Spinal cord (tissue), 10 donors: ENCODE measurements at places on chromosomes 6 and 20. TPM values are rescaled to one million over a fixed set of nuclear protein-coding genes. Genes with fewer than 3 reads are reported as not detected.

DPPA5 gene
- polyA plus RNA-seq: not detected

TBXT gene
- not detected for polyA plus RNA-seq

LY86 gene
- 7.2 TPM for polyA plus RNA-seq

- no peak for DNase-seq
- H3K27me3 ChIP-seq: no peaks in the 10 kb centered on the region
- H3K4me1 ChIP-seq: no peaks in the 10 kb centered on the region
These were observed 27.1 kb downstream of the COL12A1 start for GRCh38 chr6:75178757-75179156.

DNA sequence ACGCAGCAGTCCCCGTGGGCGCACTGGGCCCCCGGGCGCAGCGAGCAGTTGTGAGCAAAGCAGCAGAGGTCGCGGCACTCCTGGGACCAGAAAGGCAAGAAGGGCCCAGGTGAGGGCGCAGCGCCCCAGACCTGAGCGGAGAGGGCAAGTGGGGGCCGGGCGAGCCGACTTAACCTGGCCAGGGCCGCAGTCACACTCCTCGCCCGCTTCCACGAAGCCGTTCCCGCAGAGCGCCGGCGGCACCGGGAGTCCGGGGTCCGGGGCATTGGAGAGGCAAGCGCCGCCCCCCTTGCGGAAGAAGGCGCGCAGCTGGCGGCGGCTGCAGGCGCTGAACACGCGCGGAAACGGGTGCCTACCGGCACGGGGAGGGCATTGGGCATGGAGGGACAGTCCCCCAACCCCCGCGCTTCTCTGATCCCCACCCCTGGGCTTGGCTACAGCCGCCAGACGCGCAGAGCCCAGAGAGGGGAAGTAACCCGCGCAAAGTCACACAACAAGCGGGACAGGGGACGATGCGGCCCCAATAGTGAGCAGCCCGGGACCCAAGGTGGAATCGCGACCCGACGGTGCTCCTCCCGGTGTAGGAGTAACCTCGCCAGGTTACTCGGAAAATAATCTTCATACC lies 9.2 kb downstream of the ADAM33 start:
- H3K27me3 ChIP-seq: peaks cover 52% of the 10 kb centered on the region
- peaks cover 4% of the 10 kb centered on the region for H3K36me3 ChIP-seq
- no peak for DNase-seq
- peaks cover 24% of the 10 kb centered on the region for H3K4me1 ChIP-seq
- H3K27ac ChIP-seq: no peak overlapping the region
- no peak overlapping the region for H3K4me3 ChIP-seq

- H3K4me3 ChIP-seq: no peak overlapping the region
- DNase-seq: no peak
- H3K27ac ChIP-seq: no peak overlapping the region
- peaks cover 84% of the 10 kb centered on the region for H3K36me3 ChIP-seq
These were observed 10.6 kb downstream of the MTCH1 start for GRCh38 chr6:36975231-36976006.

DNA sequence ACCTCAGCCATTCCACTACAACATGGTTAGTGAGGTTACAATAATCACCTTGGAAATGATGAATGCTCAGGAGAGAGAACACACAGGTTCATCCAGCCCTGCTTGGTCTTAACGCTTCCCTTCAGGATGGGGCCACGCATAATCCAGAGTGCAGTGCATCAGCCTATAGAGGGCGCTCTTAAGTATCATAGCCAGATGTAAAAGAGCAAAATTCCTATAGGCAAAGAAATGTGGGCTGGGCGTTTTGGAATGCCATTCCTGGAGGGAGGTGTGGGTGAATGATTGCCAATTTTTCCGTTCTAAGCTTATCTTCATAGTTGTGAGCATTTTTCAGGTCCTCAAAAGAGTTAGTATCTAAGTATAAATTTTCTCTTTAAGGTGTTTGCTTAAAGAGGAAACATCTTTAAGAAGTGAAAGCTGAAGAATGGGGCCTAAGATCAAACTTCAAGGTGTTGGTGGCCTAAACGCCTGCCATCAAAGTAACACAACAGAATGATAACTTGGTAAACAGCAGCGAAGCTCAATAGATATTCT lies 1.8 kb downstream of the RIPOR2 start:
- peaks cover 3% of the 10 kb centered on the region for H3K27me3 ChIP-seq
- no peak overlapping the region for H3K27ac ChIP-seq
- no peak for DNase-seq
- H3K4me3 ChIP-seq: no peak overlapping the region
- no peaks in the 10 kb centered on the region for H3K36me3 ChIP-seq

DNA sequence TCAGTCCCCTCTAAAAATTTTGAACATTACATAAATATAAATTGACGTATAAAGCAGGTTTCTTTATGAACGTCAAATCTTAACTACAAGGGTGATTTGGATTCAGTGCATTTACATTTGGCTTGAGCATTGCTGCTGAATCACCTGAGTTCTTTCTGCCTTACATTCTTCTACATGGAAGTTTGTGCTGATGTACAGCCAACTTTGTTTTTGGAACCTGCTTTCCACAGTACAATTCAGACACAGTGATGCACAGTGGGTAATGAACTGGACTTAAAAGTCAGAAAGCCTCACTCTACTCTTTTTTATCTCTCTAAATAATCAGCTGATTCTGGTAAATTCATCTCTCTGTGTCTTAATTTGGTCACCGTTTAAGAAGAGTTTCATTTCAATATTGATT lies 47.6 kb downstream of the RCAN2 start:
- no peaks in the 10 kb centered on the region for H3K36me3 ChIP-seq
- H3K4me1 ChIP-seq: no peaks in the 10 kb centered on the region
- no peaks in the 10 kb centered on the region for H3K27me3 ChIP-seq
- H3K4me3 ChIP-seq: no peak overlapping the region

DNA sequence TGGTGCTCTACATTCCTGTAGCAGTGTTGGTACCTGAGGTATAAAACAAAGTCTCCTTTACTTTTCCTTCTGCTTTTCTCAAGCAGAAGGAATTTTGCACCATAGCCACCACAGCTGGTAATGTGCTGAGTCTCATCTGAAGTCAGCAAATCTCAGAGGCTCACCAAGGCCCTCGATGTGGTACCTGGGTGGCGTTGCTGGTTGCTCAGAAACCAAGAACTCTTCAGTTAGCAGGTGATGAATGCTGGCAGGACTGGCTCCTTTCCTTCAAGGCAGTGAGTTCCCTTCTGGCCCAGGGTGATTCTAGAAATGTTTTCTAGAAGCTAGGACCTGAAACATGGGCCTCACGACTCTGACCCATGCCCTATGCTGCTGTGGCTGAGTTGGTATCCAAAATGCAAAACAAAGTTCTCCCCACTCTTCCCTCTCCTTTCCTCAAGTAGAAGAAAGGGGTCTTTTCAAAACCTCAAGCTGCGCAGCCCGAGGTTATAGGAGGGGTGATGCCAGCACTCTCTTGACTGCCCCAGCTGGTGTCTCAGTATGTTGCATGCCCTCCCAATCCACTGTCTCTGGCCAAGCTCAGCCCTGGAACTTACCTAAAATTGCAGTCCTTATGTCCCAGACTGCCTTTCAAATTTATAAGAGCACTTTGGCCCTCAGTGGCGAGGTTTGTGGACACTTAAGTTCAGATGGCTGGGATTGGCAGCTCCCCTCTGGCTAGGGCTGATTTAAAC lies 592.3 kb downstream of the FRK start:
- no peak for DNase-seq
- no peak overlapping the region for H3K27ac ChIP-seq
- H3K27me3 ChIP-seq: no peaks in the 10 kb centered on the region
- no peak overlapping the region for H3K4me3 ChIP-seq
- H3K4me1 ChIP-seq: no peaks in the 10 kb centered on the region
- no peaks in the 10 kb centered on the region for H3K36me3 ChIP-seq

DNA sequence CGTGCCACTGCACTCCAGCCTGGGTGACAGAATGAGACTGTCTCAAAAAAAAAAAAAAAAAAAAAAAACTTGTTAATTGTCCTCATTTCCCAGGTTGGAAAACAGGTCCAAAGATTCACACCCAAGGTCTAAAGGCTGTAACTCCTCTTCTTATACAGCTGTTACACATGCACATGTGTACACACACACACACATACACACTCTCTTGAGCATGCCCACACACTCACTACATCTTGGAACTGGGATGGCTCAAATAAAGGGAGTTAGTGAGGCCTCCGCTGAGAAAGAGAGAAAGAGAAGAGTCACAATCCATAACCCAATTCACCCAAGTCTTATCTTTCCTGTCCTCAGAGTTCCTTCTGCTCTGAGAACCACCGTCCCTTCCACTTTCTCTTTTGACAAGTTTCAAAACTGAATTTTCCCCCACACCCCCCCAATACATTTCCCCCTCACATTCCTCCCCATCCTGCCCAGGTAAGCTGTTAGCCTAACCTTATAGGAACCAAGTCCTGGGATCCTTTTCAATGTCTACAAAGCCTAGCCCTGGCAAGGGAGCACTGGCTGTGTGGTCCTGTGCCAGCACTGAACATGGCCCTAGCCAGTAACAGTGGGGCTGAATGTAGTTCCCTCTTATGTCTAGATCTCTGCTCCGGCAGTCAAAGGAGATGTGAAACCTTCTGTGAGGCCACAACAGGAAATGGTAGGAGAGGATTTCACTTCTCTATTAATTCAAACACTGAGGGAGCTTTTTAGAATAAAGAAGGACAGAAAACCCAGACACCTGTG lies 3.2 kb upstream of the HLA-DMB start:
- H3K27ac ChIP-seq: no peak overlapping the region
- H3K36me3 ChIP-seq: no peaks in the 10 kb centered on the region
- no peak for DNase-seq
- no peaks in the 10 kb centered on the region for H3K27me3 ChIP-seq
- peaks cover 10% of the 10 kb centered on the region for H3K4me1 ChIP-seq
- H3K4me3 ChIP-seq: no peak overlapping the region

DNA sequence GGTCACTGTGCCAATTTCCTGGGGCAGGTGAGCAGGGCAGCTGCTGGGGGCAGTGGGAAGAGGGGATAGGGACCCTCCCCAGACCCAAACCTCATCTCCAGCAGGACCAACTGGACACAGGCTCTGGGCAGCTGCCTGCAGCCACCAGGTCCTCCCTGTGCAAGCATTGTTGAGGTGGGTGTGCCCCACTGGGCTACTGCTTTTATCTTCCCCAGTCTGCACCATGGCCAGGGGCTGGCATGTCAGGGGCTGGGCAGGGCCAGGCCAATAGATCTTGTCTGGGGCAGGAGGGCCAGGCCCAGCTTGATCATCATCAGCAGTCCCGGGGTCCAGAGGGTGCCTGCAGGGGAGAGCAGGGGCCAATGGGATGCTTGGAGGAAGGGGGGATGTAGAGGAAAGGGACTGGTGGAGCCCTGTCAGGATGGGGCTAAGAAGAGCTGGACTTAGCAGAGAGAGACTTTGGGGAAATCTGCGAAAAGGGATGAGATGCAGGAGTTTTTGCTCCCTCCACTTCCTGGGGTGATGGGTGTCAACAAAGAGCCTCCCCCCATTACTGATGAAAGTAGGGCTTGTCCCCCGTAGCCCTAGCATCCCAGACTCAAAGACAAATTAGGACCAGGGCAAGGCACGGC lies 5.7 kb downstream of the EBF4 start:
- H3K4me1 ChIP-seq: peaks cover 66% of the 10 kb centered on the region
- DNase-seq: no peak
- peaks cover 7% of the 10 kb centered on the region for H3K27me3 ChIP-seq
- H3K4me3 ChIP-seq: no peak overlapping the region

GRCh38 chr6:169291646-169292337 lies 38.1 kb upstream of the THBS2 start:
- no peaks in the 10 kb centered on the region for H3K36me3 ChIP-seq
- peak overlapping the region; percentile 40 for H3K27ac ChIP-seq
- no peak for DNase-seq
- no peaks in the 10 kb centered on the region for H3K4me1 ChIP-seq
- H3K27me3 ChIP-seq: no peaks in the 10 kb centered on the region

DNA sequence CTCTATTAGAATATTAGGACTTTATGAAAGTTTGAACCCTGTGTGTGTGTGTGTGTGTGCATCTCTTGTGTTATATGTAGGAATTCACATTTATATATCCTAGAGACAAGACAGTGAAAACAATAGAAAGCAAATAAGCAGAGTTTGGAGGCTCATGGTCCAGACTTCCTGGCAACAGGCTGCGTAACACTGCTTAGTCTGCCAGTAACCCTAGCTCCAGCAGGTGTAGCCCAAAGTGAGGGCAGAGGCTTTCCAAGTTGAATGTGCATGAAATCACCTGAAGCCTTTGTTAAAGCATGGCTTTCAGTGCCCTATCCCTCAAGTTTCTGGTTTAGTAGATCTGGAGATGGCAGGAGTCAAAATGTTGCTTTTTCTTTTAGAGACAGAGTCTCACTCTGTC lies 569.9 kb downstream of the KIF16B start:
- no peaks in the 10 kb centered on the region for H3K27me3 ChIP-seq
- peaks cover 4% of the 10 kb centered on the region for H3K4me1 ChIP-seq
- no peaks in the 10 kb centered on the region for H3K36me3 ChIP-seq
- no peak for DNase-seq

- no peak for DNase-seq
- no peaks in the 10 kb centered on the region for H3K4me1 ChIP-seq
- no peak overlapping the region for H3K4me3 ChIP-seq
- peaks cover 6% of the 10 kb centered on the region for H3K27me3 ChIP-seq
These were observed 47.9 kb downstream of the COL11A2 start for GRCh38 chr6:33144373-33144772.
